Upper lobe of right lung (tissue), 1 donor: ENCODE measurements at places on chromosomes 4 and X. TPM values are rescaled to one million over a fixed set of nuclear protein-coding genes. Genes with fewer than 3 reads are reported as not detected.

- no peak for DNase-seq
- no peaks in the 10 kb centered on the region for H3K36me3 ChIP-seq
- H3K4me1 ChIP-seq: no peaks in the 10 kb centered on the region
- H3K27me3 ChIP-seq: no peaks in the 10 kb centered on the region
- H3K4me3 ChIP-seq: no peak overlapping the region
These were observed 203.0 kb downstream of the AFAP1 start for GRCh38 chr4:7736436-7737267.

GRCh38 chrX:2714551-2714950 is 23.5 kb downstream of the CD99 start:
- DNase-seq: no peak
- peaks cover 60% of the 10 kb centered on the region for H3K36me3 ChIP-seq
- no peak overlapping the region for H3K4me3 ChIP-seq
- H3K27me3 ChIP-seq: no peaks in the 10 kb centered on the region

- H3K27ac ChIP-seq: no peak overlapping the region
- H3K27me3 ChIP-seq: no peaks in the 10 kb centered on the region
- DNase-seq: no peak
- H3K4me1 ChIP-seq: no peaks in the 10 kb centered on the region
- no peaks in the 10 kb centered on the region for H3K36me3 ChIP-seq
These were observed 509.9 kb downstream of the SPOCK3 start for GRCh38 chr4:166724369-166724768.

- no peak for DNase-seq
- H3K36me3 ChIP-seq: peaks cover 60% of the 10 kb centered on the region
- H3K27ac ChIP-seq: no peak overlapping the region
- no peaks in the 10 kb centered on the region for H3K27me3 ChIP-seq
These were observed 37.4 kb downstream of the PPA2 start for GRCh38 chr4:105436414-105436813.

GRCh38 chrX:124234348-124234747 is 98.1 kb upstream of the TEX13D start:
- H3K27ac ChIP-seq: no peak overlapping the region
- no peaks in the 10 kb centered on the region for H3K36me3 ChIP-seq
- H3K4me1 ChIP-seq: no peaks in the 10 kb centered on the region
- DNase-seq: no peak

DNA sequence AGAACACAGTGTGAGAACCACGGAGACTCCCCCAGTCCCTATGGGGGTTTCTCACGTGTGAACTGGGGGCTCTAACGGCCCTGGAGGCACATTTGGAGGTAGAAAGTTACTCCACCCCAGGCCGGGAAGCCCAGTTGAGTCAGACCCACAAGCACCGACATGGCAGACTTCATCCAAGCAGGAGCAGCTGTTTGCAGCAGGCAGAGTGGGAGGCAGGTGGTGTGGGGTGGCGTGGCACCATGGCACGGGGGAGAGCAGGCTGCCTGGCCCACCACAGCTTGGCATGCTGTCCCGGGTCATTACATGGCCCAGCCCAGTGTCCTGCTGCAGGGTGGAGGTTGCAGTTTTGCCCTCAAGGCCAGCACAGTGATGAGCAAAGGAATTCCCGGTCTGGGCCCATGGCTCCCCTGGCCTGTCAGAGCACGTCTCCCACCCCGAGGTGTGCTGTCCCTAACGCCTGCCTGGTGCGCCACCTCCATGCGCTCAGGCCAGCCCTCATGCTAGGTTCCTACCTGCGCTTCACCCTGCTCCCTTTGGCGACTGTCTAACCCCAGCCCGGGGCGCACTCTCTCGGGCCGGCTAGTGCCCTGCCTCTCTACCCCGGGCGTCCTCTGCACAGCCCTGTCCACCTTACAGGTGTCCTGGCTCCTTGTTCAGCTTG is 90.6 kb upstream of the AFAP1 start:
- no peaks in the 10 kb centered on the region for H3K27me3 ChIP-seq
- no peaks in the 10 kb centered on the region for H3K36me3 ChIP-seq
- no peak overlapping the region for H3K4me3 ChIP-seq
- DNase-seq: no peak
- H3K27ac ChIP-seq: no peak overlapping the region

- no peak overlapping the region for H3K4me3 ChIP-seq
- H3K27me3 ChIP-seq: no peaks in the 10 kb centered on the region
- no peak for DNase-seq
These were observed 115.1 kb downstream of the STK32B start for GRCh38 chr4:5166377-5166776.

GRCh38 chr4:158255727-158256324 is 45.5 kb downstream of the TMEM144 start:
- H3K27ac ChIP-seq: no peak overlapping the region
- H3K27me3 ChIP-seq: no peaks in the 10 kb centered on the region

GRCh38 chrX:110153244-110153643 is 150.3 kb downstream of the TMEM164 start:
- H3K4me1 ChIP-seq: no peaks in the 10 kb centered on the region
- no peaks in the 10 kb centered on the region for H3K36me3 ChIP-seq
- no peak for DNase-seq
- no peaks in the 10 kb centered on the region for H3K27me3 ChIP-seq
- H3K4me3 ChIP-seq: no peak overlapping the region

DNA sequence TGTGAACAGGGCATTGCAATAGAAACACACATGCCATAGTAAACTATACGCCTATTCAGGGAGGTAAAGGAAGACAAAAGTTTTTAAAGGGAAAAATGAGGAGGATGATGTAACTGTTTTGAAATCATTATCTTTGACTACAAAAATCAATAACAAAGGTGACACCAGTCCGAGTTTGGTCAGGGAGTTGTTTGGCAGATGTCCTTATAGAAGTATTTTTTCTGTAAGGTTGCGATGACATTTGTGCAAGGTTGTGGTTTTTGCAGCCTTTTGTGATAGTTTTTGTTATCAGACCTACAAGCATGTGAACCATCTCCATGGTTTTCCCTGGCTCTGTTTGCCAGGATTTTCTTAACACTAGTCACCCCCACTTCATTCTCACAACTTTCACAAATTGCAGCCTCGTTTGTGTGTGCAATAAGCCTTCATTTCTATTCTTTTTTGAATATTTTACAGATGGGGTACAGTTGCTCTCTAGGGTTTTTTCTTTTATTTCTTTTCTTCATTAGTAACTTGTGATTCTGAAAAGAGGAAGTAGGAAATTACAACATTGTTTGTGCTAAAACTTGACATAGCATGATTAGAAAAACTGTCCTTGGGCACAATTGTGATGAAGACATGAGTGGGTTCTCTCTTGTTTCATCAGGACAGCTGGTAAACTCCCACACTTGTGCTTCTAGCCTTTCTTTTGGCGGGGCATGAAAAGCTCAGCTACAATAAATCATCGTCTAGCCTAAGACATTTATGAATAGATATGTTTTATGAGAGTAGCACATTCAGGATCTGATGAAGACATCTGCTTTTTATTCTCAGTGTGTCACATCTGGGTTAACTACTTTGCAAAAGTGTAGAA is 60.2 kb upstream of the PNPLA4 start:
- H3K27me3 ChIP-seq: no peaks in the 10 kb centered on the region
- H3K4me1 ChIP-seq: no peaks in the 10 kb centered on the region

- H3K4me3 ChIP-seq: no peak overlapping the region
- H3K27me3 ChIP-seq: no peaks in the 10 kb centered on the region
- no peaks in the 10 kb centered on the region for H3K36me3 ChIP-seq
- H3K27ac ChIP-seq: no peak overlapping the region
- no peak for DNase-seq
- H3K4me1 ChIP-seq: no peaks in the 10 kb centered on the region
These were observed 48.9 kb upstream of the TMSB15B start for GRCh38 chrX:103913356-103914020.

- H3K36me3 ChIP-seq: no peaks in the 10 kb centered on the region
- no peak overlapping the region for H3K4me3 ChIP-seq
- no peak overlapping the region for H3K27ac ChIP-seq
These were observed 30.1 kb downstream of the ADGRA3 start for GRCh38 chr4:22485737-22486136.

DNA sequence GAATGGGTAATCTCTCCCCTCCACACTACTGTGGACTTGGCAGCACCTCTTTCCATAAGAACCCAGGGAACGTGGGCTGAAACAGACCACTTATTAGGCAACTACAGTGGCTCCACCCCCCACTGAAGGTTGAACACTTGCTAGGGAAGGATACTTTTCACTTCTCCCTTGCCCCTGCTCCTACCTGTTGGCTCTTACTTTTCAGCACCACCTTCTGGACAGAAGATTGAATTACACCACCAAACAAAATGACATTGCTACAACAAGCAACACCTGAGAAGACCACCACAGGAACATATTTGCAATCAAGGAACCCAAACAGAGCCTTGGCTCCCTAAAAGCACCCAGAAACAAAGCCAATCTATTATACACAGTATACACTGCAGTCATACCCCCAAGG is 132.1 kb upstream of the CXCL13 start:
- no peaks in the 10 kb centered on the region for H3K27me3 ChIP-seq
- no peak overlapping the region for H3K27ac ChIP-seq
- no peaks in the 10 kb centered on the region for H3K36me3 ChIP-seq
- no peaks in the 10 kb centered on the region for H3K4me1 ChIP-seq
- no peak overlapping the region for H3K4me3 ChIP-seq

- H3K4me1 ChIP-seq: peaks cover 8% of the 10 kb centered on the region
- H3K4me3 ChIP-seq: no peak overlapping the region
- H3K36me3 ChIP-seq: no peaks in the 10 kb centered on the region
- DNase-seq: no peak
- no peak overlapping the region for H3K27ac ChIP-seq
These were observed 46.2 kb downstream of the CXCL13 start for GRCh38 chr4:77651820-77652219.

DNA sequence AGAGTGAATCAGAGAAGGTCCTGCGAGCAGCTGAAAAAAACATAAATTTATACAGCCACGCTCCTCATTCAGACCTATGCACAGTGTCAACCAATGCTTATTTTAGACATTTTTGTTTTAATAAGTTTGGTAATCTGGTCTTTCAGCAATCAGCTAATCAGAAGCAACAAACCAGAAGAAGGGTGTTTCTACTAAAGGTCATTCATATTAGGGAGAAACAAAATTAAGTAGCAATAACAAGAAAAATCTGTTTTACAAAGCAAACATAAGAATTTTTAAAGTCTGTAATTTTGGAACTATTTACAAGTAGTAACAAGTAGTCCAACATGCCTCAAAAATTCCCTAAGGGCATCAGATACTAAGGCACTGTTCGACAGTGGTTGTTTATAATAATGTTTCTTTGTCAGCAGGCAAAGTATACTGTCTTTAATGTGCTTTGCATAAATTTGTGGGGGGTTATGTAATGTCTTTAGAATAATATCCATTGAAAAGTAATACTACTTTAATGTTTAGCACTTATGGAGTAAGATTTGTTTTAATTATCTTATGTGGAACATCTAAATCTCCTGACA is 82.8 kb downstream of the PHOX2B start:
- H3K4me1 ChIP-seq: no peaks in the 10 kb centered on the region
- no peak overlapping the region for H3K4me3 ChIP-seq
- DNase-seq: no peak
- H3K27me3 ChIP-seq: no peaks in the 10 kb centered on the region
- no peak overlapping the region for H3K27ac ChIP-seq
- H3K36me3 ChIP-seq: peaks cover 66% of the 10 kb centered on the region

GRCh38 chrX:120365320-120365719 is 3.4 kb downstream of the ATP1B4 start:
- no peaks in the 10 kb centered on the region for H3K27me3 ChIP-seq
- no peak overlapping the region for H3K27ac ChIP-seq
- peak; percentile 69 for DNase-seq
- H3K36me3 ChIP-seq: no peaks in the 10 kb centered on the region
- H3K4me1 ChIP-seq: no peaks in the 10 kb centered on the region

DNA sequence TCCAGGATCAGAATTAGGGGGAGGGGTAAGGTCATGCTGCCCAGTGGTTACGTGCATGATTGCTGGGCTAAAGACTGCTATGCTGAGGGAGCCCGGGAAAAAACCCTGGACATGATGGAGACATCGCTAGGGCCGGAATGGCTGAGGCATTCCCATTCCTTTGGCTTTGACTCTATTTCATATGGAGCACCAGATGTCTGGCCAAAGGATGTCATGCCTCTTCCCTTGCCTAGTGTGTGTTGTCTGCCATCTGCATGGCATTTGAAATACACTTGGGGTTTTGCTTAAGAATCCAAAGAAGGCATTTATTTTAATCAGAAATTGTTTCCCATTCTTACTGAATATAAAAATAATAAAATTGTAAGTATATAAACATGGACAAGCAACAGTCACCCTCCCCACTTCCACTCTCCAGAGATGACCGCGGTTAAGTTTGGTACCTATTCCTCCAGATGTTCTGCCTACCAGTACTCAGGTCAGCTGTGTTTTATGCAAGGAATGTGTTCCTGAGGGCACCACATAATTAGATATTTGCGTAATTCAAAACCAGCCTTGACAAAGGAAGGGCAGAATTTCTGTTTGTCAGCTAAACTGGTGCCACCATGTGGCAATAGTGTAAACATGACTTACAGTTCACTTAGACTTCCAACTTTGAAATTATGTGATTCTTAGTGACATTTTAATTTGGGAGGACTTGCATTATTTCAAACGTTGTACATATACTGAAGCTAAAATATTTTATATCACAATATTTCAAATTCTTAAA is 105.9 kb downstream of the CT47B1 start:
- no peak overlapping the region for H3K4me3 ChIP-seq
- no peaks in the 10 kb centered on the region for H3K4me1 ChIP-seq
- no peaks in the 10 kb centered on the region for H3K36me3 ChIP-seq
- H3K27me3 ChIP-seq: no peaks in the 10 kb centered on the region
- no peak for DNase-seq
- no peak overlapping the region for H3K27ac ChIP-seq

- DNase-seq: no peak
- H3K27me3 ChIP-seq: no peaks in the 10 kb centered on the region
- H3K4me1 ChIP-seq: no peaks in the 10 kb centered on the region
- H3K27ac ChIP-seq: no peak overlapping the region
These were observed 115.2 kb downstream of the GLRA3 start for GRCh38 chr4:174713821-174714220.

GRCh38 chrX:70092247-70092646 is 30.0 kb downstream of the OTUD6A start:
- H3K36me3 ChIP-seq: no peaks in the 10 kb centered on the region
- no peak overlapping the region for H3K4me3 ChIP-seq
- no peak for DNase-seq
- H3K27me3 ChIP-seq: no peaks in the 10 kb centered on the region
- H3K27ac ChIP-seq: no peak overlapping the region

DNA sequence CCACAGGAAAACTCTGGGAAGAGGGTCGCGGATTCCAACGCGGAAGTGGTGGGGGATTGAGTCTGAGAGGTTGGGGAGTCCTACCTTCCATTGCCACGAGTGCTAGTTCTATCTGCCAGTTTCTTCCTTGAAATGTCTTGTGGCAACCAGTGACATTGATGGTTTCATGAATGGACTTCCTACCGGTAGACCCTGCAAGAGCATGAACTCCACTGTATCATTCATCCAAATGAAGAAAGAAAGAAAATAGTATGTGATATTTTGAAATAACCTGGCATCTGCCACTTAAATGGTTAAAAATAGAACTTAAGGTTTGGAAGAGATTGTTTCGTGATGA is 1.1 kb upstream of the SLC10A7 start:
- DNase-seq: no peak
- H3K4me3 ChIP-seq: peak overlapping the region; percentile 74
- H3K27me3 ChIP-seq: no peaks in the 10 kb centered on the region
- peak overlapping the region; percentile 84 for H3K27ac ChIP-seq
- H3K36me3 ChIP-seq: no peaks in the 10 kb centered on the region
- peaks cover 10% of the 10 kb centered on the region for H3K4me1 ChIP-seq

GRCh38 chrX:130415201-130415600 is 13.4 kb downstream of the RBMX2 start:
- H3K27ac ChIP-seq: no peak overlapping the region
- no peak overlapping the region for H3K4me3 ChIP-seq
- H3K4me1 ChIP-seq: no peaks in the 10 kb centered on the region

Gene BCOR
- 26.1 TPM for total RNA-seq

Gene RTL9
- total RNA-seq: not detected

Gene ARSJ
- 13.6 TPM for total RNA-seq

Gene RADX
- total RNA-seq: 2.4 TPM

Gene EREG
- 0.69 TPM for total RNA-seq

Gene RLIM
- total RNA-seq: 30.0 TPM
